HT1080 (cell line): ENCODE measurements at places on chromosomes 4 and X.

- DNase-seq: no peak
Measured at GRCh38 chr4:8010618-8011017, 71.0 kb upstream of the AFAP1 start.

GRCh38 chr4:113838460-113838859 lies 76.9 kb upstream of the CAMK2D start:
- DNase-seq: no peak

GRCh38 chrX:39470588-39471407 lies 627.0 kb downstream of the BCOR start:
- DNase-seq: peak; percentile 1

GRCh38 chr4:121943941-121944340 lies 7.9 kb downstream of the TRPC3 start:
- no peak for DNase-seq

DNA sequence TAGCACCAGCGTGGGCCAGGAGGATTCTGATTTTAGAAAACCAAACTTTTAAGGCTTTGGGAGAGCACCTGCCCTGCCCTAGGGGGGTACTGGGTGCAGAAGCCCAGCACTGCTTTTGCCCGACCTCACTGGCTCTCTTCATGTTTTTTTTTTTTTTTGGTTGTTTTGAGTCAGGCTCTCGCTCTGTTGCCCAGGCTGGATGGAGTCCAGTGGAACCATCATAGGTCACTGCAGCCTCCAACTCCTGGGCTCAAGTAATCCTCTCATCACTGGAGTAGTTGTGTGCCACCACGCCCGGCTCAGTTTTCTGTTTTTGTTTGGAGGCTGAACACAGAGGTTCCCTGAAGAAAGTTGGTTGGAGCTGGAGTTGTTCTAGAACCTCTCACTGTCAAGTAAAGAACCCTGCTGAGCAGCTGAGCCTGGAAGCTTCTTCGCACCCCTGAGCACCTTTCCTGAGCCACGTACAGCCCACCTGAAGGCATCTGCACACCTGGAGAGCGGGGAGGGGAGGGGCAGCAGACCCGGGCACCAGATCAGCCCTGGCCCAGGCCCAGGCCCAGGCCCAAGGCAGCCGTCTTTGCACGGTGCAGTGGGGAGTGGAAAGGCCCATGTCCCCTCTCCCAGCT lies 49.5 kb downstream of the SHROOM2 start:
- no peak for DNase-seq

GRCh38 chr4:86977621-86978184 lies 42.9 kb downstream of the AFF1 start:
- DNase-seq: peak; percentile 85

DNA sequence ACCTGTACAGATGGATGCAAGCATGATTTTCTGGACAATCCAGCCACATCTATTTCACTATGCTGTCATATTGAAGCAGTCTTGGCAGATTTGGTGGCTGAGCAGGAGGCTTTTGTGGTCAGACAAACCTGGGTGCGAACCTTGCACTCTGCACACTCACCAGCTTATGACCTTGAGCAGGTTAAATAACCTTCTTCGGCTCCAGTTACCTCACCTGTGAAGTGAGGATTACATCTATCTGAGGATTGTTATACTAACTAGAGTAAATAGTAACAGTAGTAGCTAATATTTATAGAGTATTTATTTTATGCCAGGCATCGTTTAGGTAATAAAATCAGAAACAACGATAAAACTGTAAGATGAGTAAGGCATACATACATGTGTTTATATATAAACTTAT lies 150.0 kb downstream of the PPP3CA start:
- no peak for DNase-seq

GRCh38 chr4:99861120-99861905 lies 32.9 kb downstream of the LAMTOR3 start:
- DNase-seq: peak; percentile 19

DNA sequence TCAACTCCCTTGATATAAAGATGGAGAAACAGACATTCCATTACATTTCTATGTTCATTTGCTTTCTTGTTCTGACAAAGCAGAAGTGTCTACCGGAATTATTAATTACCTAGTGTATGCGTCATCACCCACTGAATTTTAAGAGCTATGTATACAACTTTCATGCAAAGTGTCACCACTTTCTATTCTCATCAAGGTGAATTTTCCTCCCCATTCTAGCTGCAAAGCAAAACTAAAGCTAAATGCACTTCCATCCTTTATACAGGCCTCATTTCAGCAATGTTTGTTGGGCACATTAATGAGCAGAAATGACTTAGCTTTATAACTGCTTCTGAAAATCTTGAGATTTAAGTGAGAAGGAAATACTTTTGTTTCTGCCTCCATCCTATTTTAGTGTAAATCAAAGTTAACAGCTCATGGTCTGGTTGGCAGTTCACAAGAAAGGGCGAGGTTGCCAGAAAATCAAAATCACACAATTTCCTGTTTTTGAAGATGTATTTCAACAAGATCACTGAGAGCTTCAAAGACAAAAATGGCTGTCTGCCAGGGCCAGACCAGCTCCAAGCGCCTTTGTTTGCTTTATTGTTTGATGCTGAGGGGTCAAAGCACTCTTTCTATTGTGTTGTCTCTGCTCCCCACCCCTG lies 7.2 kb upstream of the FAM9C start:
- no peak for DNase-seq

DNA sequence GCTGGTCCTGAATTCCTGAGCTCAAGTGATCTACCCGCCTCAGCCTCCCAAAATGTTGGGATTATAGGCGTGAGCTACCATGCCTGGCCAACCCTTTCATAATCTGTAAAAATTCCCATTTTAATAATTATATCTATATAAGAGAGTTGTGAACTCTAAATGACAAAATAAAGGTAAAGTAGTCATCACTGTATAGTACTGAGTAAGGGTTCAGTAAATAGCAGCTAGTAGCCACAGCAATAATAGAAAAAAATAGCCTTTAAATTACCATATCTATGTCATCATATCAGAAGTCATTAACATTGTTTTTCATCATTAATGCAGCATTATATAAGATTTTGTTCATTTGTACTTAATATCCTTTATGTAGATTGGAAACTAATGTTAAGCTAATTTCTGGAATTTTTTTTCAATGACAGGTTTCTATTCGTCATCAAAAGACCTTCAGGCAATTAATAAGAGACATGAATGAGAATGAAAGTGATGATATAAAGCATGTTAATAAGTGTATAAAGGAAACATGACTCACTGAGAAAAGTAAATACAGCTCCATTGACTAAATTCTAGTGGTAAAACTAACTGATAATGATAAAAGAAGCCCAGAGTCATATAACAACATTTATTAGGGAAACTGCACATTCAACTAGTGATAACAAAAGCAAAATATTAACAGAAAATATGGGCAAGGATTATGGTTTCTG lies 85.9 kb upstream of the UGT8 start:
- DNase-seq: no peak

GRCh38 chr4:169604903-169605331 lies 7.5 kb downstream of the NEK1 start:
- DNase-seq: no peak

DNA sequence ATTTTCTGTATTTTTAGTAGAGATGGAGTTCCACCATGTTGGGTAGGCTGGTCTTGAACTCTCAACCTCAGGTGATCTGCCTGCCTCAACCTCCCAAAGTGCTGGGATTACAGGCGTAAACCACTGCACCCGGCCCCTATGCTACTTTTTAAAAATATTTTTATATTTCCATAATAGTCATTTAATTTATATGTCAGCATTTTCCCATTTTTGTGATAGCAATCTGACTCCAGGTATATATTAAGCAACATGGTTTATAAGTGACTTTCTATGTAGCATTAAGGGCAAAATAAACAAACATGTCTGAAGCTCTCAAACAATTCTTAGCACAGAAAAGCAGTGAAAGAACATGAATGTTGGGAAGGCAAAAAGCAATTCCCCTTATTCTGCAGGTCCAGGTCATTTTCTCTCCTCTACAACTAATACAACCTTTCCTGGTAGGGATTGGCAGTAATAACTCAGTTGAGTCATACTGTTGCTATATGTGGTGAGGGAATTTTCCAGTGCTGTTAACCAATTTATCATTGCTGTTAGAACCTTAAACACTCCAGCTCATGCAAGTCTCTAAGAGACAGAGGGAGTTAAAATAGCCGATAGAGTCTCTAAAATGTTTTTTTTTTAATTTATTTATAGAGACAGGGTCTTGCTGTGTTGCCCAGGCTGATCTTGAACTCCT lies 24.0 kb downstream of the SMIM14 start:
- DNase-seq: peak; percentile 64

- peak; percentile 16 for DNase-seq
Measured at GRCh38 chrX:19514791-19515614, at the start of gene MAP3K15. MAP3K15 (minus strand) TSS chrX:19515508; CDS start chrX:19515261, 247 bp downstream.

- no peak for DNase-seq
Measured at GRCh38 chrX:40340116-40340515, 240.7 kb upstream of the ATP6AP2 start.

DNA sequence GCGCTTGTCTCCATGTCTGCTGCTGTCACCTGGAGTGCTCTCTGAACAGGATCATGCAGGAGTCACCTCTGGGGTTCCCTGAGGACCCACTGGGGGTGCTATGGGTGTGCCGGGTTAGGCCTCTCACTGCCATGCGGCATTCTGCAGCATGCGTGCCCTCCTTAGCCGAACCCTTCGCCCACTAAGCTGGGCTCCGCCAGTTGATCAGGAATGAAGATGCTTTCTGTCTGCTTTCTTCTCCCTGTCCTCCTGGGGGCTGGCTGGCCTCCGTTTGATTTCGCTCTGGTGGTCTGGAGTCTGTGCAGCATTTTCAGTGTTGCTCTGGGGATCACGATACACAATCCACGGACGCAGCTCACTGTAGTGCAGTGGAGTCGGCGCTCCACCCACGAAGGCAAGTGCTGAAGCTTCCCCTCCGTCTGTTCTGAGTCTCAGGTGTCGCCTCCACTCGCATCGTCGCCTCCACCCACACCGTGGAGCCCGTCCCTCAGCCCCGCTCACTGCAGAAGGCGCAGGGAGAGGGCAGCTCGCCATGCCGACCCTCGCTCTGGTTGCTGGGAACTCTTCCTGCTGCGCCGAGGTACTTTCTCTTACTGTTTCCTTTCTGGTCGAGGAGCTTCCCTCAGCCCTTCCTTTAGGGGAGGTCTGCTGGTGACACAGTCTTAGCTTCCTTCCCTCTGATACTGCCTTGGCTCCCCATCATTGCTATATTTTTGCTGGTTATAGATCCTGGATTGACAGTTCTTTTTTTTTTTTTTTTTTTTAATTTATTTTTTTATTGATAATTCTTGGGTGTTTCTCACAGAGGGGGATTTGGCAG lies 29.2 kb downstream of the LETM1 start:
- no peak for DNase-seq

DNA sequence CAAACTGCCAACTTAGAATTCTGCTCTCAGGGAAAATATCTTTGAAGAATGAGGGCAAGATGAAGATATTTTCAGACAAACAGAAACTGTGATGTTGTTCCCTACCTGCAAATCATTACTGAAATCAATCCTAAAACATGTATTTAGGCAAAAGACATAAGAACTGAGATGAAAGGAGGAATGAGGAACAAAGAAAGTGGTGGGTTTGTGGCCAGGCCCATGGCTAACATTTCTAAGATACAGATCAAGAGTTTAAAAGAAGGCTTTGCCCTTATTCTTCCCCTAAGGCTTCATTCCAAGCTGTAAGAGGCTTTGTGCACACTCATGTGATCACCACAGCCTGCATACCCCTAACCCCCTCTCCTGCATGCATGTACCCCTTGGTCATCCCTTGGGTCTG lies 46.5 kb downstream of the ADGRG2 start:
- DNase-seq: no peak

DNA sequence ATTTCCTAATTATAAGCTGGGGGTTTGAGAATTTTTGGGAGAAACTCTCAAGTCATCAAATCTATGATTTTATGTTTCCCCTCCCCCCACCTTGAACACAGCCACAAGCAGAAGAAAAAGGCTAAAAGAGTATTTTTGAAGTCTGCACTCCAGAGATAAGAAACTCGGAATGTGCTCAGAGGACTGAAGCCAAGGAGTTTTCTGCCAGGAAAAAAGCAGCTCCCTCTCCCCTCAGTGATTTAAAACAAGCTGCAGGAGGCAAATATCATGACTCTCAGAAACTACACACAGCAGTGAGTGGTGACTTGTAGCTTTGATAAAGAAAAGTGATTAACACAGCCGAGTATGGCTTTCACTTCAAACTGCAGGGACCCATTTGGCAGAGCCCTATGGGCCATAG lies 800.2 kb upstream of the FTHL17 start:
- no peak for DNase-seq

DNA sequence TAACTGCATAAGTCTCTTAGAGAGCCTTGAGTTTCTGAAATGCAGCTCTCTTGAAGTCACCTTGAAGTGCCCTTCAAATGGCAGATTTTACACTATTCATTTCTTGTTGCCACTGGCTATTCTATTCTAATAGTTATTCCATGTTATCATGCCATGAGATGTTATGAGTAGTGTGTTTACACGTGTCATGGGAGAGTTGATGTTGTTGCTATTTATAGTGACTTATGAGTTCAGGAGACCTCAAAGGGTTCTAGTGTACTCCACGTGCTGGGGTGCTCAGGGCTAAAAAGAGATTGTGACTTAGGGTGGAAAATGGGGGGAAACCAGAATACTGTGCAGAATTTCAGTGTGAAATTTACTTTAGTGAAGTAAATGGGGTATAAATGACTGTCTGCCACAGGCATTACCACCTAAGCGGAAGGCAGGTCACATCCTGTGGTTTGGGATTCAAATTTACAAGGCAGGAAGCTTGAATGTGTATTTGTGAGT lies 77.1 kb upstream of the SLC4A4 start:
- DNase-seq: peak; percentile 26

DNA sequence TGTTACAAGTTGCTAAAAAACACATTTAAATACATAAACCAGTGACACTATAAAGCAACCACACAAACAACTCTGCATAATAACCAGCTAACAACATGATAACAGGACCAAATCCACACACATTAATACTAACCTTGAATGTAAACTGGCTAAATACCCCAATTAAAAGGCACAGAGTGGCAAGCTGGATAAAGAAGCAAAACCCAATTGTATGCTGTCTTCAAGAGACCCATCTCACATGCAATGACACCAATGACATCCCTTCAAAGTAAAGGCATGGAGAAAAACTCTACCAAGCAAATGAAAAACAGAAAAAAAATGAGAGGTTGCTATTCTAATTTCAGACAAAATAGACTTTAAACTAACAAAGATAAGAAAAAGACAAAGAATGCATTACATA lies 34.4 kb upstream of the USP46 start:
- no peak for DNase-seq

DNA sequence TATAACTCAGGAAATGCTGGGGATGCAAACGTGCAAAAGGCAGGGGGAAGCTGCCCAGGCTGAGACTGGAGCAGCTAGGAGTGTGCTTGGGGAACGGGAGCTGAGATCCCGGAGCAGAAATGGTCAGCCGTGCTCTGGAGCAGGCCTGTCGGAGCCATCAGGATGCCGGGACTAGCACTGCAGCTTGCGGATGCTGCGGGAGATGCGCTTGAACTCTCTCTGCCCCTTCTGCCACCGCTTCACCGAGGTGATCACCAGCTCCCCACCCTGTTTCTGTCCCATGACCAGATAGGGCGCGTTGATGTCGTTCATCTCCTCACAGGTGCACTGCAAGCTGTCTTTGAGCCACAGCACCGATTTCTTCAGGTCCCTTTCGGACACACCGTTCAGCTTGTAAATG lies 7.6 kb downstream of the SFRP2 start:
- DNase-seq: no peak
